Activated CD4-positive, alpha-beta T cell treated with anti-CD3 and anti-CD28 coated beads, Interleukin-2, amount 50 U/mL, for 4 hours (primary cell): ENCODE measurements at places on chromosomes 16 and 17.

DNA sequence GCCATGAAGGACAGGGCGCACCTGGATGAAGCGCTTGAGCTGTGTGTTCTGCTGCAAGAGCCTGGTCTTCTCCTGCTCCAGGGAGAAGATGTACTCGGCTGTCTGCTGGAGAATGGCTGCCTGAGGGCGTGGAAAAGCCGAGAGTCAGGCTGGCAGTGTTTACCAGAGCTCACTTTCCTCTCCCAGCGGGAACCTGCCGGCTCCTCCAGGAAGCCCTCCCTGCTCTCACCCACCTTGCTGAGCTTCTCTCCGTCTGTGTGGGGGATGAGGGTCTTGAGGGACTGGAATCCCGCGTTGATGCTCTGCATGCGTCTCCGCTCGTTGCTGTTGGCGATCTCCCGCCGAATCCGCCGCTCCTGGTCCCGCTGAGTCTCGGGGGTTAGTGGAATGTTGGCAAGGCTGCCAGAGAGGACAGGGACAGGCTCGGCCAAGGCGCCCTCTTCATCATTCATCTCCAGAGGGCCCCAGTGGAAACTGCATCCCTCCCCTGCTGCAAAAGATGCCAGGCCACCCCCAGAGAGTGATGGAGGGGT lies 10.5 kb downstream of the TFAP4 start:
- DNase-seq, result no peak

GRCh38 chr16:17938546-17938945 lies 398.0 kb downstream of the NPIPA8 start:
- DNase-seq, result no peak

- DNase-seq, result no peak
Measured at GRCh38 chr16:82150549-82150948, 19.5 kb downstream of the MPHOSPH6 start.

- DNase-seq, result no peak
Measured at GRCh38 chr17:33523577-33523981, 230.5 kb upstream of the ASIC2 start.
